Activated effector memory CD4-positive, alpha-beta T cell treated with anti-CD3 and anti-CD28 coated beads, Interleukin-2, amount 50 U/mL, for 16 hours (primary cell): ENCODE measurements at places on chromosomes 1 and 21.

DNA sequence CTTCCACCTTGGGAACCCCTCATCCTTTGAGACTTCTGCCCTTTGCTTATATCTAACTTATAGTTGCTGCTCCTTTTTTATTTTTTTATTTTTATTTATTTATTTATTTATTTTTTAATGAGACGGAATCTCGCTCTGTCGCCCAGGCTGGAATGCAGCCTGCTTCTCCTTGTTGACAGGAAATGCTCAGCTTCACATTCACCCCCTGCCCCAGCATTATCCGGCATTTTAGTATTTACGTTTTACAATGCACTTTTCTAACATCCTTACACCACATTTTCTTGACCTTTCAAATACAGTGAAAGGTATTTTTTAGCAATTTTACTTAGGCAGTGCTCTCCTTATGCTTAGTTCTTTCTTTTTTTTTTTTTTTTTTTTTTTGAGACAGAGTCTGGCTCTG, 14.9 kb downstream of the CXADR start:
- no peak for DNase-seq

- peak; percentile 78 for DNase-seq
Observed at GRCh38 chr1:89525169-89525855, 683 bp downstream of the LRRC8B start.

DNA sequence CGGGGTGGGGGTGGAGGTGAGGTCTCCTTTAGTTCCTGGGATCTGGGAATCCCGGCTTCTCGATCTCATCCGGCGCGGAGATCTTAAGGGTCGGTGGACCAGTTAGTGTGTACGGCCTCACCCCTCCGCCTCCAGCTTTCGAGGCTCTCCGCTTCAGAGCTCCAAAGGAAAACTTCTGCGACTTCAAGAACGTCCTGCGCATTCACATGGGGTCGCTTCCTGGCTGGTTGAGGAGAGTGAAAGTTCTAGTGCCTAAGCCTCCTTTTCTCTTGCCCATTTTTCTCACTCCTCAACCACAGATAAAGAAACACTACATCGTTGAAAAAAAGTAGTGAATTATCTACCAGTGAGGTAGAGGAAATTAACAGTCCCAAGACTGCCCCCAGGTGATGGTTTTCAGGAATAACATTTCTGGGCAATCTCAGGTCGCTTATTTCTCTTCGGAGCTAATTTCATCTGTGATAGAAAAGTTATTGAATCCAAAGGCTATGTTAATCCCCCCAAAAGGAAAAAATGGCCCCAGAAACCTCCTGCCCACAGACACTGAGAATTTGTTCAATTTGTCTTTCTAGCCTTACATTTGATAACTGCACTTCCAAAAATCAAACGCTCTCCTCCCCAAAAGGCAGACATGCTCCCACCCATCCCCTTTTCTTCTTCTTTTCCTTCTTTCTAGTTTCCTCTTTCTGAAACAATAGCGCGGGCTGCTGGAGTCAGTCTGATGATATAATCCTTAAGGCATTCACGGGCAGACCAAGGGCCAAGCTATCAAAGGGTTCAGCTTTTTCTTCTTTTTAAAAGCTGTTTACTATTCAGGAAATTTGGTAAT, 20.6 kb upstream of the TBX15 start:
- DNase-seq = no peak

- no peak for DNase-seq
Observed at GRCh38 chr1:83954166-83954823, 44.6 kb downstream of the TTLL7 start.

- DNase-seq = no peak
Observed at GRCh38 chr1:150144606-150145005, 5.1 kb upstream of the PLEKHO1 start.

DNA sequence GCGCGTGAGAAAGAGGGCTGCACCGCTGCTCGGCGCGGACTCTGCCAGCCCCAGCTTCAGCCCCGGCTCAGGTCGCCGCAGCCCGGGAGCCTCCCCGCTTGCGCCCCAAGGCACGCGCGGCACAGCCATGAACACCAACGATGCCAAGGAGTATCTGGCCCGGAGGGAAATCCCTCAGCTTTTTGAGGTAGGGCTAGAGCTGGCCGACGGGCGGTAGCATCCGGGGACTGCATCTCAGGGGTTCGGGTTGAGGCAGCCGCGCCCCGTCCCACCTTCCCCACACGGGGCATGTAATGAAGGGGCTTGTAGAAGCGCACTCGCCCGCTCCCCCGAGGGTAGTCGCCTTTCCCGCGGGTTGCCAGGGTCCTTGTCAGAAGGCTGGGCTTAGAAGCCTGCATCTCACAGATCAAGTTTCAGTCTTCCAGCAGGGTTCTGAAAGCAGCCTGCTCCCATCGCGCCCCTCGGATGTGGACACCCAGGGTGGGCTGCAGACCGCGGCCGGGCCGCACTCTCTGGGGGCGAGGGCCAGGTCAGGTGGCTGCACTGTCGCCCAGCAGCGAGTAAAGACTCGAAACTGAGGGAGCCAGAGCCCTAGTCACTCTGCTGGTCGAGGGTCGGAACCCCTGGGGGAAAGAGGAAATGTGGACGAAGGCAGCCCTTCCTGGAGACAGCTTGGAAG, 507 bp downstream of the AK5 start:
- DNase-seq = peak; percentile 70

GRCh38 chr1:86288586-86289147, 107.5 kb downstream of the ODF2L start:
- DNase-seq = no peak

GRCh38 chr1:186144505-186144904, 230.5 kb downstream of the TPR start:
- DNase-seq = no peak

GRCh38 chr1:62407398-62408009, 29.3 kb upstream of the USP1 start:
- no peak for DNase-seq

- DNase-seq = no peak
Observed at GRCh38 chr1:104987210-104987609, 1237.5 kb downstream of the AMY1C start.

- DNase-seq = no peak
Observed at GRCh38 chr1:234270093-234270492, 103.2 kb upstream of the COA6 start.

DNA sequence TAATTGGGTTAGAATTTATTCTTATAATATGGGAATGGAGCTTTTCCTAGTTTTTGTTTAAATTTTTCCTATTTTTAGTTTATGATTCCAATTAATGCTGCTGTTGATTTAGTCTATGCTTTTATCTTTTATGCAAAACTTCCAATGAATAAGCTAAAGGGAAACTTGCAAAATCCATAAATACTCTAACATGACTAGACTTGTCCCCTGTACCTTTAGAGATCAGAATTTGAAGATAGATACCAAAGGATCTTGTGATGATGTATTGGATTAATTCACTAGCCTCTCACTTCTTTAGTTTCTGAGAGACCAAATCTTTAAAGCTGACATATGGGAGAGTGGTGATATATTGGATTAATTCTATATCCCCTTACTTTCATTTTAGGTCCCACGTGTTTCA, 306.6 kb upstream of the PRMT6 start:
- no peak for DNase-seq
